Activated CD4-positive, alpha-beta T cell treated with anti-CD3 and anti-CD28 coated beads for 24 hours (primary cell): ENCODE measurements at places on chromosomes 2 and 18.
A peak's percentile ranks its signal among the peaks of the same experiment; 100 is the strongest.

- DNase-seq, result no peak
These were observed 551.2 kb downstream of the RNF144A start for GRCh38 chr2:7468448-7468828.

GRCh38 chr2:74558284-74559230, 4.0 kb downstream of the DOK1 start:
- DNase-seq, result no peak

- no peak for DNase-seq
These were observed 111.2 kb upstream of the SMIM21 start for GRCh38 chr18:75538727-75539126.

DNA sequence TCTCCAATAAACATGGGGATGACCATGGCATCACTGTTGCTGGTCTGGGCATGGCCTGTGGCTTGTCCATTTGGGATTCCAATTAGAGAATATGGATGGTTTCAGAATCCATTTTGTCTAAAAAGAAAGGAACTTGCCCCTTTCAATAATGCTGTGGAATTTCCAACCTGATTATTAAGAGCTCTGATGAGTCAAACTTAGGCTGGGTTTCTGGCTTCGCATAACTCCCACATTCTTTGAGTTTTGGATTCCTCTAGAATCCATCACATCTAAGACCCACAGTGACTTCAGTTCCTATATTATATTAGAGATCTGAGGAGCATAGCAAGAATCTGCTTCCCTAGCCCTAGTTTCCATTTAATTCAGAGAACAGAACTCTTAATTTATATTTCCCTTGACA, 531.5 kb downstream of the TNS1 start:
- no peak for DNase-seq

- DNase-seq, result no peak
These were observed 176.1 kb upstream of the DLGAP1 start for GRCh38 chr18:4631239-4631638.

- DNase-seq, result no peak
These were observed 19.3 kb upstream of the TMEM87B start for GRCh38 chr2:112035786-112036185.

DNA sequence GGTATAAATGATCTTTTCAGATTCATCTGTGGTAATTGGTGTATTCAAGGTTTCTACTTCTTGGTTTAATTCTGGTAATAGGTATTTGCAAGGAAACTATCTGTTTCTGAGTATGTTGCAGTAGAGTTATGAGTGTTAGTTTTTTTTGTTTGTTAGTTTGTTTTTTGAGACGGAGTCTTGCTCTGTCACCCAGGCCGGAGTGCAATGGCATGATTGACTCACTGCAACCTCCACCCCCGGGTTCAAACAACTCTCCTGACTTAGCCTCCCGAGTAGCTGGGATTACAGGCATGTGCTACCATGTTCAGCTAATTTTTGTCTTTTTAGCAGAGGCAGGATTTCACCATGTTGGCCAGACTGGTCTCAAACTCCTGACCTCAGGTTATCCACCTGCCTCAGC, 60.9 kb upstream of the IL1R2 start:
- no peak for DNase-seq

DNA sequence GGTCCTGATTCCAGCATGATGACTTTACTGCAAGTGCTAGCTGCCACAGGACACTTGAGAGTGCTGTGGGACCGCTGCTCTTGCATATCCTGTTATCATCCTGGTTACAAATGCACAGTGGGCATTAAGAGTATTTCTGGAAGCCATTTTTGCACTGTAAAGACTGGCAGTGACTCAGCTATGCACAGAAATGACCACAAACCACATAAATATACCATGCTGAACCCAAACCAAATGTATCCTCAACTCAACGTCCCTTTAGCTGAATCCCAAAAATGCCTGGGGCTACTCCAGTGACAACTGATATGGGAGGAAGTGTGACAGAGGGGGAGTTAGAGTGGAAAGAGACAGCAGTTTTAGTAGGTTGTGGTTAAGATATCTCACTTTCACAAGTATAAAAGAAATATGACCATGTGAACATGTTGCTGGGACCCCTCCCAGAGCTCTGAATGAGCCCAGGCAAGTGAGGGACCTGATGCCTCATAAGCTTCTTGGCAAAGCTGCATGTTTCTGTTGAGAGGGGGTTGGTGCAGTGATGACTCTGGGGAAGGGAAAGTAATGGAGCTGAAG, 37.3 kb downstream of the RHBDD1 start:
- DNase-seq, result peak; percentile 2

GRCh38 chr2:163665817-163666216, 70.0 kb downstream of the FIGN start:
- no peak for DNase-seq

GRCh38 chr2:85583667-85584353, 421 bp upstream of the VAMP5 start:
- no peak for DNase-seq

DNA sequence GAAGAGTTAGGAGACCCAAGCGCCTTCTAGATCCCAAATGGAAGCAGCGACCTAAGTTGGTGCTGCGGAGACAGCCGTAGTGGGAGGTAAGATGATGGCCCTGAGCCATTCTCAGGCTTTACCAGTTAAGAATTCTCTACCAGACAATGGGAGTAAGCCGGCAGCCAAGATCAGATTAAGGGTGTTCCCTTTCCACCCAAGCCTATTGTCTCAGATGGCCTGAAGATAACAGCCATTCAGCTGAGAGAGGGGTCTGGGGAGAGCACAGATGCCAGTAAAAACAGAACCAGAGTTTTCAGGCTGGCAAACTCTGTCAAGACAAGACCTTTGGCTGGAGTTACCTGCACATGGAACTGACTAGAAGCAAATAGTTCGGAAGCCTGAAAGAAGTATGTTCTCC, 191.7 kb upstream of the HAAO start:
- DNase-seq, result no peak
